Stimulated activated CD4-positive, alpha-beta T cell treated with anti-CD3 and anti-CD28 coated beads, TNF-alpha, amount 100 ng/mL, for 24 hours (primary cell): ENCODE measurements at places on chromosomes 7 and 10.

GRCh38 chr7:10824154-10824553 is 149.5 kb upstream of the PHF14 start:
- DNase-seq = no peak

DNA sequence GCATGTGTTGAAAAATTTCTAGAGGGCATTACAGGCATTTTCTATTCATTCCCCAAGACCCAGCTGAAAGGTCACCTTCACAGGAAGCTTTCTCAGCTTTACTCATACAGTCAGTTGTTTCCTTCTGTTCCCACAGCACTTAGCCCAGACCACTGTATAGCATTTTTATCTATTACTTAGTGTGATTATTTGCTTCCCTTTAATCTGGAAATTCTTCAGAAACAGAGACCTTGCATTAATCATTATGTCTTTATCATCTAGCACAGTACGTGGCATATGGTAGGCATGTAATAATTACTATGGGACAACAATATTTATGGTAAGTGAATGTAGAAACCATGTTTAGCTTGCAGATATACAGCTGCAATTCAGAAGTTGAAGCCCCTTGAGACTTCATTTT is 38.2 kb upstream of the CDK6 start:
- DNase-seq = no peak

GRCh38 chr7:127704211-127704610 is 52.2 kb downstream of the SND1 start:
- no peak for DNase-seq

DNA sequence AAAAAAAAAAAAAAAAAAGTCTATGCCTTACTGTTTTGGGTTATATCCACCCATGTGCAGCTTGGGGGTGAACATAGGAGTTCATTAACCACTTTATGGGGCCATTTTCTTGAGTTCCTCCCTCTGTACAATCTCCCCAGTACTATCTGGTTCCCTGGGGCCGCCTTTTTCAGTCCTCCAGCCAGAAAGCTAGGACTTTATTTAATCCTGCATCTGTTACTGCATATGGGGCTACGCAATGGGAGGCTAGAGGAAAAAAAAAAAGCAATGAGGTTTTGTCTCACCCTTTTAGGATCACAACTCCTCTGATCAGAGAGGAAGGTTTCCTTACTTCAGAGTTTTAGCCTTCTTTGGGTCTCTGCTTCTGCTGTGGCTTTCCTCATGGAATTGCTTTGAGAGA is 51.0 kb downstream of the BTRC start:
- no peak for DNase-seq

DNA sequence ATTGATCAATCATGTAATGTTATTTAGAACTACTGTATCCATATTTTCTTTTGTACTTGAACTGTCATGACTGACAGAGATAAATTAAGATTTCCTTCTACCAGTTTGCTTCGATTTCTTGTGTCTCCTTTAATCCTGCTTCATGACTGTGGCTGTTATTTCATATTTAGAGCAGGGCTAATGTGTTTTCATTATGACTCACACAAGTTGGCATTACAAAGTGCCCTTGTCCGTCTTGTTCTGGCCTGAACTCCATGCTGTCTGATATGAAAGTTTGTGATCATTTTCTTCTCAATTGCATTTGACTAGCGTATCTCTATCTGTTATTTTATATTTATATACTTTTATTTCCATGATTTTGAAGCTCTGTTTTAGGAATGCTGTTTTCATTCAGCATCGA is 344.1 kb upstream of the PRKCQ start:
- no peak for DNase-seq

DNA sequence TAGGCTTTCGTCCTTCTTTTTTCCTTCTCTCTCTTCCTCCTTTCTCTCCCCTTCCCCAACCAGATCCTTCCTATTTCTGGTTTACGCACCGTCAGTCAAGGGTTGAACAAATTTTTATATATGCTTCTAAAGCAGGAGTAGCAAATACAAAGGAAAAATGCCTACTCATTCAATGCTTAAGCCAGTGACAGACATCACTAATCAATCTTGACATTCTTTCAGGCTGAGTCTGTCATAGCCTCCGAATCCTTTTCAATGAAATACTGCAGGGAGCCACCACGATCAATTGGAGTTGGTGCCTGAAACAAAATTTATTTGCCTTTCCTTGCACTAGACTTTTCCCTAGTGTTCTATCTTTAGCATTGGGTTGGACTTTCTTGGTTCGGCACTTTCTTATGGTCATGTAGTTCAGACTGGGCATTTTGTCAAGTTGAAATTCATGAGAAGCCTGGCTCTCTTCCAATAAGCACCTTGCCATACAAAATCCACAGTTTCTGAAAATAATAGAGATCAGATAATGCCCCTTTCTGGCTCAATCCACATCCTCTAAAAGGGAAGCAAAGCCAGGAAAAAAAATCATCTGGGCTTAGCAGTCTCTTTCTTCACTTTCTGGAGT is 239.5 kb upstream of the PLXNA4 start:
- no peak for DNase-seq

DNA sequence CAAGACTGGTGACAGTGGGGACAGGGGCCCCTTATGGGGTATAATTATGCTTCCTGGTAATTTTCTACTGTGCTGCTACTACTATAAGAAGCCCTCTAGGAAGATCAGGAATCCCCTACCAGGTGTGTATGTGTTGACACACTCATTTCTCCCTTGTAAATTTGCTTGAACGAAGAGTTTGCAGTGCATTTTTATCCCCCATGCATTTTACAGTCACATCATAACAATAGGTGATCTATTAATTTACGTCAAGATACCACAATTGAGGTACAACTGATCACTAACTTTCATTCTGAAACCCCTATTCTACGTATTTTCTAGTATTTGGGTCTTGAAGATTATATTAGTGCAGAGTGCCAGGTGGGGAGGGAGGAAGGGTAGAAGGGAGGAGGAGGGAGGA is 252.2 kb downstream of the NSUN6 start:
- DNase-seq = no peak

DNA sequence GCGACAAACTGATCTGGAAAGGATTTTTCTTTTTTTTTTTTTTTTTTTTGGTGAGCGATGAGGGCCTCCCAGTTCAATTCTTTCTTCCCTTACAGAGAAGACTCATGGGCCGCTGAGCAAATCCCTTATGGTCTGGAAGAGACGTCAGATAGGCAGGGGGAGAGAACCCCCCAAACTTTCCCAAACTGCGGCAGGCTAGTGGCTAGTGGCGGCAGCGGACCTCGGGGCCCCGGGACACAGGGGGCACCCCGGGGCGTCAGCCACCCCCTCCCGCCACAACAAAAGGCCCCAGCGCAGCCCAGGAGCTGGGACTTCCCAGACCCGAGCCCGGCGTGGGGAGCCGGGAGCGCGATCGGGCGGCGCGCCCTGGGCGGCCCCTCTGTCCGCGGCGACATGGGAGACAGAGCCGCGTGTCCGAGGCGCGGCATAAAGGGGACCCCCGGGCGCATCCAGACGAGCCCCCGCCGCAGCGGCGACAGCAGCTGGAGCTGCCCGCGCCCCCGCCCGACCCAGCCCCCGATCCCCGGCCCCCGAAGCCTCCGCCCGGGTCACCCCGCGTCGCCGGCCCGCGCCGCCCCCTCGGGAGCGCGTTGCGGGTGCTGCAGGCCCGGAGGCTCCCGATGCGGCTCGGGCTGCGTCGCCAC is 755 bp downstream of the FAM171A1 start:
- DNase-seq = no peak

- DNase-seq = no peak
Measured at GRCh38 chr7:3754493-3755341, 453.7 kb downstream of the SDK1 start.

GRCh38 chr10:62183857-62184795 is 84.5 kb downstream of the RTKN2 start:
- no peak for DNase-seq
